ENCODE measurements at places on chromosomes 2 and 18. TPM values are rescaled to one million over a fixed set of nuclear protein-coding genes. Genes with fewer than 3 reads are reported as not detected.

REG1B gene
- not detected for polyA plus RNA-seq

ACVR2A gene
- polyA plus RNA-seq: 20.9 TPM

- DNase-seq: no peak
These were observed 98.1 kb upstream of the RGPD4 start for GRCh38 chr2:107728586-107728985.

DNA sequence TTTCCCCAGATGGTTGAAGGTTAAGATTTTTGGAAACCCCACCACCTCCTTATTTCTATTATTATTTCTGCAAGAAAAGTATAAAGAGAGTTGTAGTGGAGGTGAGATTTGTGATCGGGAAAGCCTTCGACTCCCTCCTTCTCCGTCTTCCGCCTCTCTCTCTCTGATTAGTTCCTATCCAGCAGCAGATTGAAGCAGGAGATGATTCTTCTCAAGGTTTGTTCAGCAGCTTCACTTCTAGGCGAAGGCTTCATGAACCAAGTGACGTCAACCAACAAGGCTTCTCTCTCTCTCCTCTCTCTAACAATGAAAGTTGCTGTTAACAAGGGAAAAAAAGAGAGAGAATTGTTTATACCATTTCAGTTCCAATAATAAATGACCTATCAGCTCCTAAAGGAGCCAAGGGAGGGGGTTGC, at the start of gene BAZ2B:
BAZ2B (minus strand) TSS at position 263 of the 416 bp plus-strand sequence. CDS start 137,829 bp downstream, outside the sequence.
- peak; percentile 77 for DNase-seq

DNA sequence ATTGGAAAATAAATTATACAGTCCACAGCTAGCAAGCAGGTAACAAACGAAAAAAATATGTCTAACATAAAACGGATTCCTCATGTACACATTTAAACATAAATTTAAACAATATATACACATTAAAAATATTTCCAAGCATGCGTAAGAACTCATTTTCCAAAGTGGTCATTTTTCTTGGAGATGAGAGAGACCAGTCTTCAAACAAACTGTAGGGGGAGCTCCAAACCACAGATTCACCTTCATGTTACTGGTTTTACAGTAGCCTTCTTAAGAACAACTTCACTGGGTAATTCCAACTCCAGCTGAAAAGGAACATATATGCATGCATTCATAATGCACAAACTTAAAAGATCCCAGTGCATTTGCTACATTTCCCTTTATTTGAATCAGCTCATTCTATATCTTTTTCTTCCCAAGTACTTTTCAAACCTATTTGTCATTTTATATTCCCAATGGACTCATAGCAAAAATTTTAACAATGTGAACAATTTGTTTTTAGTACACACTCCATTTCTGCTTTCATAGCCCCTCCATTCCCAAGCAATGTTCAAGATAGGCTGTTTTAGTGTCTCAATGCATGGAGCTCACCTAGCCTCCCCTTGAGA, 4.7 kb upstream of the STAMBP start:
- peak; percentile 87 for DNase-seq

DNA sequence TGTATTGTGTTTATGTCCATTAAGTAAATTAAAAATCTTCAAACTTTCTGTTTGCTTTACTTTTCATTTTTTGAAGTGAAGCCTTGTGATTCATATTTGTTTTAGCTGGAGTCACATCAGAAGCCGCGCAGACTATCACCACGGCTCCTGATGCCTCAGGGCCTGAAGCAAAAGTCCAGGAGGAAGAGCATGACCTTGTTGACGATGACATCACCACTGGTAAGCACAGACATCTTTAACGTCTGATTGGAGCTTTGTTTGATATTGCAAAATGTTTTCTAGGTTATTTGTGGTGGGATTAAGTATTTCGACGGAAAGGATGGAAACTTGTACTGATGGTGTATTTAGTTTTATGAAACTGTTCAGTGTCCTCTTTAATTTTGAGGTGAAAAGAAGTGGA, 164.8 kb downstream of the WDR7 start:
- DNase-seq: no peak

DNA sequence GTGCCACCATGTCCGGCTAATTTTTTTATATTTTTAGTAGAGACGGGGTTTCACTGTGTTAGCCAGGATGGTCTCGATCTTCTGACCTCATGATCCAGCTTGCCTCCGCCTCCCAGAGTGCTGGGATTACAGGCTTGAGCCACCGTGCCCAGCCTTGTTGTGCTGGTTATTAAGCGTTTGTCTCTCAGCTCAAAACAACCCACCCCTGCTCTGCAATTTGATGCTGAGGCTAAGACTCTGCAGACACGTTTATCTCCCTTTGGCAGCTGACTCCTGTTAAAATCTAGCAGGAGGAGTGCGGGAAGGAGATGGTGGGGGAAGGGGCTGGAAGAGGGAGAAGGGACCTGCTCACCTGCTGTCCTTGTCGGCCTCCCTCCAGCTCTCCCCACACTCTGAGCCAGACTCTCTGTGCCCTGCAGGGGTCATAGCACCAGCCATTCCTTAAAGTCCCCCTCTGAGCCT, 29.9 kb upstream of the IMPA2 start:
- DNase-seq: peak; percentile 30

GRCh38 chr18:47801817-47802216, 128.6 kb downstream of the SMAD2 start:
- DNase-seq: no peak

- no peak for DNase-seq
These were observed 26.0 kb upstream of the TMEM214 start for GRCh38 chr2:27006602-27007415.

DNA sequence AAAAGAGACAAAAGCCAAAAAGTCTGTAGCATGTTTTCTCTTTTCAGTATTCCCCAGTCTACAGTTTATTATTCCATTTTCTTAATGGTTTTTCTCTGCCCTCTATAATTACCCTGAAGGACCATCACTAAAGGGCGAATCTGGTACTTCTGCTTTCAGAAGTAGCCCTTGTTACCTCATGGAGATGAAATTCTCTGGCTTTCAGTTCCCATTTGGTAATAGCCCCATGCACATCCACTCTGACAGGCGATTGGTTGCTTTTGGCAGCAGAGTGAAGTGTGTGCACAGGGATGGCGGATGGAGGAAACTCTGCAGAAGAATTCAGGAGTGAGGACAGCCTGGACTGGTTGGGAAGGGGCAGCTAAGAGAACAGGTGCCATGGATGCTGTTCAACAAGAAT, 66.3 kb upstream of the NABP1 start:
- DNase-seq: no peak
